ENCODE measurements at places on chromosomes 4 and X. TPM values are rescaled to one million over a fixed set of nuclear protein-coding genes. Genes with fewer than 3 reads are reported as not detected.
A peak's percentile ranks its signal among the peaks of the same experiment; 100 is the strongest.

DNA sequence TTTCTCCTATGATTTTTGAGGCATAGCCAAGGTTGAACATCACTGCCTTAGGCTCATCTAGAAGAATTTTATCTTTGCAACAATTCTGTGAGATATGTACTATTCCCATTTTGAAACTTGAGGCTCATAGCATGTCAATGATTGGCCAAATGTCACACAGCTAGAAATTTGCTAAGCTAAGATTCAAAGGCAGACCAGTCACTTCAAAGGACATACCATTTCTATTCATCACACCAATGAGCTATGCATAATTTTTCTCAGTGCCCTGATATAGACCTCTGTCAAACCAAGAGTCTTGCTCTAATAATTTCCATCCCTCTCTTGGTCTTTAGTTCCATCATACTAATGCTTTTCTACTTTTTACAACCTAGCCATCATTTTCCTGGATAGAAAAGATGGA lies 27.6 kb upstream of the SERTM2 start:
- no peaks in the 10 kb centered on the region for H3K36me3 ChIP-seq
- no peaks in the 10 kb centered on the region for H3K4me1 ChIP-seq
- H3K4me3 ChIP-seq = no peak overlapping the region
- no peak overlapping the region for H3K27ac ChIP-seq
- DNase-seq = no peak

EMCN gene
- total RNA-seq = not detected

- no peaks in the 10 kb centered on the region for H3K27me3 ChIP-seq
- H3K27ac ChIP-seq = peak overlapping the region; percentile 81
These were observed 50.4 kb upstream of the KDR start for GRCh38 chr4:55175779-55176231.

GRCh38 chrX:102808336-102808735 lies 87.8 kb downstream of the GPRASP3 start:
- no peaks in the 10 kb centered on the region for H3K27me3 ChIP-seq
- no peaks in the 10 kb centered on the region for H3K36me3 ChIP-seq
- no peak overlapping the region for H3K4me3 ChIP-seq
- no peak for DNase-seq

GABRG1 gene
- not detected for total RNA-seq

- no peaks in the 10 kb centered on the region for H3K36me3 ChIP-seq
- DNase-seq = no peak
- H3K27ac ChIP-seq = no peak overlapping the region
- peaks cover 3% of the 10 kb centered on the region for H3K4me1 ChIP-seq
- H3K4me3 ChIP-seq = no peak overlapping the region
- no peaks in the 10 kb centered on the region for H3K27me3 ChIP-seq
These were observed 192.2 kb upstream of the FAT1 start for GRCh38 chr4:186915816-186916215.

DNA sequence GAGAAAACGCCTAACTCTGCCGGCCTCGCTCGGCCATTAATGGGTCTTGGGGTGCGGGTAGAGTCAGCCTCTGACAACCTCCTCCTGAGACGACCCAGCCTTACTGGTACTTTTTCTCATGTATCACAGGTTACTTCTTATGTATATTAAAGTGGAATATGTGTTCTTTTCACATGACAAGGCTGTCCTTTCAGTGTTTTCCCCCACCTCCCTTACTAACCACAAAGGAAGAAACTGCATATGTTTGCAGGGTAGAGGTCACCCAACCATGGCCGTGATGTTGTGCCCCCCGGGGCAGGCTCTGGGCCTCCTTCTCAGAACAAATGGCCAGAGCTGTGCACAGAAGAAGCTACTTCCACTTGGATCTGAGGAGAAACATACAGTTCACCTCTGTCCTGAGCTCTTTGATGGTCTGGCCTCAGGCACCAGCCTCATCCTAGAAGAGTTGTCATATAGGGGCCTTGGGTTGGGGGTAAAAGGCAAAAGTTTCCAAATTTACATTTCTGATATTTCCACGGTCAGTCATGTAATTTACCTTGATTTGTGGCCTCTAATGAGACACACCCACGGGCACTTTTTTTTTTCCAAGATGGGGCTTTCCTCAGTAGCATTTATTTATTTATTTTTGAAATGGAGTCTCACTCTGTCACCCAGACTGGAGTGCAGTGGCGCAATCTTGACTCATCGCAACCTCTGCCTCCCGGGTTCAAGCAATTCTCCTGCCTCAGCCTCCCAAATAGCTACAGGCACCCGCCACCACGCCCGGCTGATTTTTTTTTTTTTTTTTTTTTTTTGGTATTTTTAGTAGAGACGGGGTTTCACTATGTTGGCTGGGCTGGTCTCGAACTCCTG lies 1.9 kb downstream of the SOWAHD start:
- H3K4me3 ChIP-seq = no peak overlapping the region
- no peak for DNase-seq
- no peak overlapping the region for H3K27ac ChIP-seq

PCDH10 gene
- not detected for total RNA-seq

GRCh38 chrX:446245-446644 lies 59.5 kb upstream of the PPP2R3B start:
- H3K36me3 ChIP-seq = no peaks in the 10 kb centered on the region
- no peak overlapping the region for H3K4me3 ChIP-seq
- peaks cover 93% of the 10 kb centered on the region for H3K27me3 ChIP-seq
- no peak for DNase-seq
- no peak overlapping the region for H3K27ac ChIP-seq
- H3K4me1 ChIP-seq = no peaks in the 10 kb centered on the region

- H3K27ac ChIP-seq = no peak overlapping the region
- no peaks in the 10 kb centered on the region for H3K4me1 ChIP-seq
- H3K27me3 ChIP-seq = no peaks in the 10 kb centered on the region
- no peaks in the 10 kb centered on the region for H3K36me3 ChIP-seq
These were observed 108.5 kb upstream of the GLRA2 start for GRCh38 chrX:14420841-14421240.

DNA sequence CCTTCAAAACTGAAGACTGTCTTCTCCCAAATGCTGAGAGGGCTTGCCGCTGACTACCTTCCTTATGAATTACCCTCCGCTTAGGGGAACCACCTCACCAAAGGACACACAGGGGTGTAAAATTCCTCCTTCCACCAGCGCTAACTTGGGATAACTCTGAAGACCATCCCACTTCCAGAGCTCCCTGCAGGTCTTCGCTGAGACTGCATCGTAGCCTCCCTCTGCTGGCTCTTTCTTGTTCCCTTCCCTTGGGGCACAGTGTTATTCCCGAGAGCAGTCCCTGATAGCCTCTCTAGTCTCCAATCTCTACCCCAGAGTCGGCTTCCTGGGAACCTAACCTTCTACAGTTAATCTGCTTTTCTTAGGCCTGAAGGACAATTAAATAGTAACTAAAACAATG lies 725.5 kb upstream of the ATOH1 start:
- no peaks in the 10 kb centered on the region for H3K36me3 ChIP-seq
- H3K4me1 ChIP-seq = no peaks in the 10 kb centered on the region
- DNase-seq = no peak
- no peak overlapping the region for H3K27ac ChIP-seq
- no peaks in the 10 kb centered on the region for H3K27me3 ChIP-seq

- DNase-seq = no peak
- peak overlapping the region; percentile 74 for H3K4me3 ChIP-seq
- H3K36me3 ChIP-seq = 0 out of 2 replicates have a peak, but pooled peaks cover 6% of the 10 kb centered on the region
- H3K4me1 ChIP-seq = peaks cover 40% of the 10 kb centered on the region
- no peak overlapping the region for H3K27ac ChIP-seq
These were observed 1.2 kb downstream of the PRPS1 start for GRCh38 chrX:107629540-107629909.

- no peaks in the 10 kb centered on the region for H3K4me1 ChIP-seq
- DNase-seq = no peak
- no peaks in the 10 kb centered on the region for H3K27me3 ChIP-seq
These were observed 492.5 kb upstream of the INTU start for GRCh38 chr4:127140306-127140705.

GRCh38 chrX:13495232-13495631 lies 74.2 kb upstream of the EGFL6 start:
- H3K4me3 ChIP-seq = no peak overlapping the region
- peak; percentile 55 for DNase-seq
- H3K27me3 ChIP-seq = no peaks in the 10 kb centered on the region
- no peak overlapping the region for H3K27ac ChIP-seq
- peaks cover 10% of the 10 kb centered on the region for H3K4me1 ChIP-seq
- no peaks in the 10 kb centered on the region for H3K36me3 ChIP-seq

GRCh38 chr4:109925396-109925795 lies 12.7 kb downstream of the EGF start:
- H3K27ac ChIP-seq = no peak overlapping the region
- no peak overlapping the region for H3K4me3 ChIP-seq
- H3K36me3 ChIP-seq = no peaks in the 10 kb centered on the region
- peaks cover 5% of the 10 kb centered on the region for H3K4me1 ChIP-seq

TRO gene
- not detected for total RNA-seq

- no peaks in the 10 kb centered on the region for H3K36me3 ChIP-seq
- DNase-seq = no peak
- H3K27me3 ChIP-seq = no peaks in the 10 kb centered on the region
- no peaks in the 10 kb centered on the region for H3K4me1 ChIP-seq
- no peak overlapping the region for H3K4me3 ChIP-seq
These were observed 251.1 kb upstream of the HTR2C start for GRCh38 chrX:114332766-114333165.

- H3K27me3 ChIP-seq = no peaks in the 10 kb centered on the region
- no peak overlapping the region for H3K27ac ChIP-seq
- DNase-seq = no peak
- no peaks in the 10 kb centered on the region for H3K36me3 ChIP-seq
- H3K4me3 ChIP-seq = no peak overlapping the region
These were observed 121.0 kb upstream of the STOX2 start for GRCh38 chr4:183783991-183784553.

DNA sequence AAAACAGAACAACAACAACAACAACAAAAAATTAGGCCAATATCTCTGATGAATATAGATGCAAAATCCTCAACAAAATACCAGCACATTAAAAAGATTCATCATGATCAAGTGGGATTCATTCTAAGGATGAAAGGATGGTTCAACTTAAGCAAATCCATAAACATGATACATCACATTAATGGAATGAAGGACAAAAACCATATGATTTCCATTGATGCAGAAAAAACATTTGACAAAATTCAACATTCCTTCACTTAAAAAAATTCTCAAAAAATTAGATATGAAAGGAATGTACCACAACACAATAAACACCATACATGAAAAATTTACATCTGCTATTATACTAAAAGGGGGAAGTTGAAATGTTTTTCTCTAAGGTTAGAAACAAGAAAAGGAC lies 103.3 kb downstream of the IL15 start:
- no peaks in the 10 kb centered on the region for H3K36me3 ChIP-seq
- no peaks in the 10 kb centered on the region for H3K27me3 ChIP-seq
- no peak overlapping the region for H3K4me3 ChIP-seq
- H3K4me1 ChIP-seq = no peaks in the 10 kb centered on the region
- no peak for DNase-seq

GRCh38 chr4:13036841-13037240 lies 447.3 kb downstream of the RAB28 start:
- no peak overlapping the region for H3K4me3 ChIP-seq
- H3K36me3 ChIP-seq = no peaks in the 10 kb centered on the region
- no peaks in the 10 kb centered on the region for H3K27me3 ChIP-seq
- DNase-seq = no peak
- H3K27ac ChIP-seq = no peak overlapping the region
- H3K4me1 ChIP-seq = no peaks in the 10 kb centered on the region

TMEM154 gene
- total RNA-seq = 34.5 TPM

- H3K4me3 ChIP-seq = no peak overlapping the region
- no peaks in the 10 kb centered on the region for H3K36me3 ChIP-seq
- no peak for DNase-seq
- no peak overlapping the region for H3K27ac ChIP-seq
- peaks cover 30% of the 10 kb centered on the region for H3K4me1 ChIP-seq
- H3K27me3 ChIP-seq = no peaks in the 10 kb centered on the region
These were observed 47.6 kb downstream of the ARHGAP10 start for GRCh38 chr4:147779451-147779850.

TRIM61 gene
- total RNA-seq = 0.61 TPM

FGFBP2 gene
- not detected for total RNA-seq

GRCh38 chrX:85024044-85024443 lies 20.4 kb downstream of the APOOL start:
- H3K27me3 ChIP-seq = no peaks in the 10 kb centered on the region
- H3K4me3 ChIP-seq = no peak overlapping the region
- no peak for DNase-seq
- H3K27ac ChIP-seq = no peak overlapping the region
- no peaks in the 10 kb centered on the region for H3K36me3 ChIP-seq

NSG1 gene
- total RNA-seq = not detected

DNA sequence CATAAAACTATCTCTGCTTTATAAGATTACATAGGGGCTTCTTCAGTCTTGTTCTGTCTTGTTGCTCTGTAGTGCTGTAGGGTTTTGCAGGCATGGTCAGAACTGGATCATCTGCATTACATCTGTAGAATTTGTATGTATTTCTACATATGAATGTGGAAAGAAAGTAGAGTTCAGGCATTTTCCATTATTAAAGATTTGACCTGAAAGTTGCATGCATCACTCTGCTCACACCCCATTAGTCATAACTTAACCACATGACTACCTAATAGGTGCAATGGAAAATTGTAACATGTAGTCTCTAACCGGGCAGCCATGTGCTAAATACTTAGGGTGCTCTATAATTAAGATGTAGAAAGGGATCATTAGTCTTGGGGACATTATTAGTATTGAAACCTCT lies 45.7 kb upstream of the AGA start:
- no peaks in the 10 kb centered on the region for H3K27me3 ChIP-seq
- H3K4me1 ChIP-seq = peaks cover 17% of the 10 kb centered on the region

DNA sequence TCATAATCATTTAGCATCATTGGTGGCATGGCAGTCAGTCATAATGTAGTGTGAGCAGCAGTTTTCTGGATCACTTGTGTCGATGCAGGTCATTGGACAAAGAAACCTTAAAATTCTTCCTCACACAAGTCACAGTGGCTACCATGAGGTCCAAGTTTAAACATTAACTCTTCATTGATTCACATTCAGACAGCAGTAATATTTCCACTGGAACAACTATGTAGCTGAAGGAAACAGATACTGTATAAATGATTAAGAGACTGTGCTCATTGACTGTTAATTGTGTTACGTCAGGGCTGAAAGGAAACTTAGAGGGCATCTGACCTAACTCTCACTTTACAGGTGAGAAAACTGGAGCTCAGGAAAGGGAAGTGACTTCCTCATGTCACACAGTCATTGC lies 261.8 kb downstream of the KLHL13 start:
- H3K27me3 ChIP-seq = no peaks in the 10 kb centered on the region
- no peak for DNase-seq

DNA sequence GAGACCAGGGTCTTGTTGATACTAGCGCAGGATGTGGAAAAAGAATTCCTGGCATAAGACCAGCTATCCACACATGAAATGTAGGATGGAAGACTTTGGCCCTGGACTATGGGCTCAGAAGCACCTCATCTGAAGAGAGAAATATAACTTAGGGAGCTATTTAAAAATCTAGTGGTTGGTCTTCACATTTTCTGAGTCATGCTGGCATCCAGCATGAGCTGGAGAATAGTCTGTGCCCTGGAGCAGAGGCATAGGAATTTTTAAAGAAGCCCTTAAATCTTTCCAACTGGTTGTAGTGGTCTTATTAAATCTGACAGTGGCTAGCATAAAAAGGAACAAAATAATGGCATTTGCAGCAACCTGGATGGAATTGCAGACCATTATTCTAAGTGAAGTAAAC lies 86.3 kb downstream of the SMARCA5 start:
- DNase-seq = no peak
- H3K27ac ChIP-seq = no peak overlapping the region
- H3K27me3 ChIP-seq = no peaks in the 10 kb centered on the region
- H3K4me3 ChIP-seq = no peak overlapping the region
- H3K36me3 ChIP-seq = no peaks in the 10 kb centered on the region
- H3K4me1 ChIP-seq = no peaks in the 10 kb centered on the region
